Glutamatergic neuron (in vitro differentiated cells): ENCODE measurements at places on chromosomes 16 and 17. TPM values are rescaled to one million over a fixed set of nuclear protein-coding genes. Genes with fewer than 3 reads are reported as not detected.
A peak's percentile ranks its signal among the peaks of the same experiment; 100 is the strongest.

DNA sequence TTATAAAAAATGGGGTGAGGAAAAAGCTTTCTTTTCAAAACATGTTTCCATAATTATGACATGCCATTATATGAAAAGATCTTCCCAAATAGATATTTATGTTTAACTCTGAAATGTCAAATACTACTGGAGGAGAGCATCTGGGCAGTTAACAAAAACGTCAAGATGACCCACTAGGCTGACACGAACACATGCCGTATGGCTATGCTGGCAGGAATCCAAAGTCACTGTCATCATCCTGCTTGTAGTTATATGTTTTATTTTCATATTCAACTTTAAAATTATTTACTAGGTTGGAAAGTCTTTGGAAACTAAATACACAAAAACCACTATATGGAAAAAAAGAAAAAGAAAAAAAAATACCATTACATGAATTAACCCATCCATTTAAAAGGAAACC is 27.3 kb downstream of the ANKFY1 start:
- no peak for DNase-seq

DNA sequence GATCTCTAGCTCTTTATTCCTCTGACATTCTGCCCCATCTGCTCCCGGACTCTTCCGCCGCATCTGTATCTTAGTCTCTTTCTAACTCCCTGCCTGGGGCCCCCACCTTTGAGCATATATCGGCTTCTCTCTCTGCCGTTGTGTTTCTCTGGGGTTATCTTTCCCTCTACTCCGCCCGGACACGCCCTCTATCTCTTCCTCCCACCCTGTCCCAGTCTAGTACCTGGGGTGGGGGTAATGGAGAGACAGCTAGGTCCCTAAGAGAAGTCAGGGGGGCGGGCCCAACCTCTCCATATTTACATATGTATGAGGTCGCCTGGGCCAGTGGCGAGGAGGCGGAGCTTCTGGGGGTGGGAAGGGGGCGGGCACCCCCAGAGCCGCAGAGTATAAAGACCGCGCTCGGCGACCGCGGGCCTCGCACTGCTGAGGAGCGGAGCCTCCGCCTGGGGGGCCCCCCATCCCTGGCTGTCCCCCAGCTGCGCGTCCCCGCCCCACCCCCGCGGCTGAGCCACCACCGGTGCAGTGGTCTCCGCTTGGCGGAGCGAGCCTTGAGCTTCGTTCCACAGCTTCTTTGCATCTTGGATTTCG is at the start of gene ATP1B2:
Gene ATP1B2, plus strand, starts transcription at position 418 of the 588 bp plus-strand sequence. CDS start 593 bp downstream, outside the sequence.
- DNase-seq: peak; percentile 86

GRCh38 chr17:54901230-54901822 is 674 bp downstream of the TOM1L1 start:
- DNase-seq: no peak

The RPS2 gene
- 1,772 TPM for total RNA-seq

The ATP2A3 gene
- 97.8 TPM for total RNA-seq
